ENCODE measurements at places on chromosomes 4 and X. TPM values are rescaled to one million over a fixed set of nuclear protein-coding genes. Genes with fewer than 3 reads are reported as not detected.
A peak's percentile ranks its signal among the peaks of the same experiment; 100 is the strongest.

Gene GATA1
- not detected for total RNA-seq

Gene GATB
- 13.8 TPM for total RNA-seq

GRCh38 chrX:47707031-47707780 lies 48.2 kb upstream of the UXT start:
- no peak for DNase-seq

- DNase-seq, result no peak
Measured at GRCh38 chrX:23505531-23506303, 161.6 kb upstream of the PRDX4 start.

Gene TLR7
- total RNA-seq, result 0.28 TPM

DNA sequence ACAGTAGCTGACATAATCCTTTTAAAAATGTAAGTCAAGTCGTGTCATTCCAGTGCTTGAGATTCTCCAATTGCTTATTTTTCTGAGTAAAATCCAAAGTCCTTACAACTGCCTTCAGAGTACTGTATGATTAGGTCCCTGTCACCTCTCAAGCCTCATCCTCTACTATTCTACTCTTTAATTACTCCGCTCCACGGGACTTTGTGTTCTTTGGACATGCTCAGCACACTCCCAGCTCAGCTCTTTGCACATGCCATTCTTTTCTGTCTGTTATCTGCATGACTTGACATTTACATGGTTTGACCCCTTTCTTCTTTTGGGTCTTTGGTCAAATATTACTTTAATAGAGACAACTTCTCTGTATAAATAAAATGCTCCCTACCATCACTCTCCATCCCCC lies 15.1 kb downstream of the FAM47E start:
- DNase-seq, result no peak

- DNase-seq, result no peak
Measured at GRCh38 chrX:115625572-115626301, 64.8 kb downstream of the PLS3 start.

- DNase-seq, result no peak
Measured at GRCh38 chrX:78517124-78517523, 142.0 kb downstream of the RTL3 start.

Gene TBCK
- 43.5 TPM for total RNA-seq

- DNase-seq, result no peak
Measured at GRCh38 chr4:187370918-187371317, 624.7 kb upstream of the ZFP42 start.

GRCh38 chr4:55754754-55755350 lies 64.7 kb upstream of the EXOC1L start:
- no peak for DNase-seq

GRCh38 chr4:93199492-93199891 lies 629.1 kb upstream of the ATOH1 start:
- DNase-seq, result no peak

DNA sequence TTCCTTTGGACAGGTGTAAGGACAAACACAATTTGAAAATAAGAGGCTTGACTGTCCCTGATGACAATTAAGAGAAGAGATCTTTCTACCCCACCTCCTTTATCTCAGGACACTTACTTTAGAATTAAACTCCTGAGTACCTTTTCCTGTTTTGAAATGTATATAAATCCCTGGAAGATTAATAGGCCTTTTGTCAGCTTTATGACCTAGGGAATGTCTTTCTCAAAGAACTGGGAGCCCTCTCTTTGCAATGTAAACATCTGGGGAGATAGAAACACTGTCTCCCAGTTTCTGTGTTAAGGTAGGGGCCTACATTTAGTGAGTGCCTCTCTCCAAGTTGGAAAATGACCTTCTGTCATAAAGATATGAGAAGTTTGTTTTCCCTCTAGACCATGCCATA lies 31.7 kb downstream of the AGA start:
- DNase-seq, result no peak

Gene PRKG2
- total RNA-seq, result 2.3 TPM

GRCh38 chr4:111678908-111679307 lies 466.3 kb upstream of the FAM241A start:
- DNase-seq, result no peak

Gene AADAT
- 12.7 TPM for total RNA-seq

- no peak for DNase-seq
Measured at GRCh38 chr4:78441756-78442155, 109.8 kb upstream of the ANXA3 start.

GRCh38 chr4:140679576-140679975 lies 76.6 kb downstream of the TBC1D9 start:
- DNase-seq, result no peak

Gene ZFP92
- total RNA-seq, result 1.9 TPM

DNA sequence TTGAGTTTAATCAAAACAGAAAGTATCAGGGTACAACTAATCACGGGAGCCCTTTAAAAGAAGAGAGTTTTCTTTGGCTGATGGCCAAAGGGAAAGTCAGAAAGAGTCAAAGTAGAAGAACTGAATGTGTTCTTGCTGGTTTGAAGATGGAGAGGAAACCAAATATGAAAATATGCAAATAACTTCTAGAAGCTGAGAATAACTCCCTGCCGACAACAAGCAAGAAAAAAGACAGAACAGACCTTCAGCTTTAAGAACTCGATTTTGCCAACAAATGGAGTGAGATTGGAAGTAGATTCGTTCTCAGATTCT lies 903.8 kb downstream of the STIM2 start:
- DNase-seq, result no peak

Gene CSAG1
- not detected for total RNA-seq

DNA sequence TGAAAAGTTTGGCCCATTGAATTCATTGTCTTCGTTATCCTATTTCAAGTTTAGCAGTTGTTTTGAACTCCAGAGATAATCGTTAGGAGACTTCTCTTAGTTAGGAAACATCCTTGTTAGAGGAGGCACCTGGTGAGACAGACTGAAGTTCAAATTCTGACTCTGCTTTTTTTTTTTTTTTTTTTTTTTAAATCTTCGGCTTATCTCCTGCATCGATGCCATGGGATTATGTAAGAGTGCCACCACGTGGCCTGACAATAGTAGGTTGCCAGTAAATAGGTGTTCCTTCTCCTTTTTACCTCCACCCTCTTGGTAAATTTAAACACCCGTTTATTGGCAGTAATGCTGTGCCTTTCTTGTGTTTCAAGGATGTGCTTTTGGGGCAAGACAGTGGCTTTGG lies 149.3 kb downstream of the SOWAHB start:
- no peak for DNase-seq

GRCh38 chr4:172698256-172698655 lies 470.4 kb upstream of the GALNT7 start:
- DNase-seq, result no peak

Gene SATL1
- not detected for total RNA-seq

GRCh38 chr4:17657090-17657489 lies 42.6 kb downstream of the MED28 start:
- DNase-seq, result no peak

- DNase-seq, result no peak
Measured at GRCh38 chr4:2333916-2334644, 72.2 kb upstream of the MXD4 start.

DNA sequence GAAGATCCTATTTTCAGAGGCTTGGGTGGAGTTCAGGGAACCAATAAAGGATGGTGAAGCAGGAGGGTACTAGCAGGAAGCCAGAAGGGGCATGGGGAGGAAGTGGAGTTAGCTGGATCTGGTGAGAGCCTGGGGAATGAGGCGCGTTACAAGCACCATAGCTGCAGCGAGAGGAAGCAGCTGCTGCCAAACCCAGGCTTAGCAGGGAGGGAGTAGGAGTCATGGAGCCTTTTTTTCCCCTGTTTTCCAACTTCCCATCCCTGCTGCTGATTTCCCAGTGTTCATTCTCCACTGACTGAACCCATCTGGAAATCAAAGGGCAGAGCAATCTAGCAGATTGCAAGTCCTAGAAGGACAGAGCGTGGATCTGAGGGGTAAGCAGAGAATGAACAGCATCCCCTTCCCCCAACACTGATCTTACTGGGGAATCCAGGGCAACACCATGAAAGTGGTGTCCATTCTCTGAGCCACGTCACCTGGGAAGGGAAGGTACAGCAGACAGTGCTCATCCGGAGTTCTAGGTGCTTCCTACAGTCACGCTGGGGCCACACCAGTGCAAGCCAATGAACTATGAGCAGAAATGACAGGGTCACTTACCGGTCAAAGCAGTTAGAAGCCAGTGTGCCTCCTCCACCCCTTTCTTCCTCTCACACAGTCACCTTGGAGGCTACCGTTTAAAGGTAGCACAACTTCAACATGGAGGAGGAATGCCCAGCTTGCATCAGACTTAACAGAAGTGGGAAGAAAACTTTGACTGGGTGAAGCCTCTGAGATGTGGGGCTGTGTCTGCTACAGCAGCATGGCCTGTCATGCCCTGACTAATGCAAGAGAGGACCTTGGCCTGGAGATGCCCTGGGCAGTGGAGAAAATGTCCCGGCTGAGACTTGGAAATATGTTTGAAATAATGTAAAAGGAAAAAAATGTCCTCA lies 36.7 kb downstream of the SMIM20 start:
- no peak for DNase-seq

DNA sequence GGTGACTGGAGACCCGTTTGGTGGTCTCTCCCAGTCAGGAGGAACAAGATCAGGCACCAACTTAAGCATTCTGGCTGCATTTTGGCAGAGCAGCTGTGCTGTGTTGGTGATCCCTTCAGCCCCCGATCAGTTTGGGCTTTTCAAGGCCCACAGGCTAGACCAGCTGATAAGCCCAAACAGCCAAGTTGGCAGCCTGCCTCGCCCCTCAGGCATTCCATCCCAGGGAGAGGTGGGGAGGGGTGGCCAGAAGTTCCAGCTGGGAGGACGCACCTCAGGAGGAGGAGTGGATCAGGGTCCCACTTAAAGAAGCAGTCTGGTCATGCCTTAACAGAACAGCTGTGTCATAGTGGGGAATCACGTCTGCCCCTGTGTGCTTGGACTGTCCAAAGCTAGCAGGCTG lies 105.8 kb downstream of the CHIC1 start:
- DNase-seq, result no peak

DNA sequence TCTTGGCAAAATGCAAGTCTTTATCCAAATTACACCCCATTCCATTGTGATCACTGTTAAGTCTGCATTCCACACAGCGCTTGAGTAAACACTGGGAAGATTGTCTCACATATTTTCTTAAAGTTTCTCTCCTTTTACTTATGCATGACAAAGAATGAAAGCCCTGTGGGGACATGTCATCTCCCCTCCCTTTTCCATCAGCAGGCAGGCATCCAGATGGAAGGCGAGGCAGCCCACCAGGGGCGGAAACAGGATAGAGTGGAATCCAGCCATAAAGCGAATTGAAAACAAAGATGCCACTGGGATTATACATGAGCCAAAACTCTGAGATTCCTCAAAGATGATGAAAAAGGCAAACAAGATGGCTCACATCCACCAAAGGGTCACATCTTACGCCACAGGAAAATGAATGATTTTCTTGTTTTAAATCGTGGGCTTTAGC lies 78.2 kb downstream of the AFAP1 start:
- peak; percentile 27 for DNase-seq

Gene IL2
- not detected for total RNA-seq

DNA sequence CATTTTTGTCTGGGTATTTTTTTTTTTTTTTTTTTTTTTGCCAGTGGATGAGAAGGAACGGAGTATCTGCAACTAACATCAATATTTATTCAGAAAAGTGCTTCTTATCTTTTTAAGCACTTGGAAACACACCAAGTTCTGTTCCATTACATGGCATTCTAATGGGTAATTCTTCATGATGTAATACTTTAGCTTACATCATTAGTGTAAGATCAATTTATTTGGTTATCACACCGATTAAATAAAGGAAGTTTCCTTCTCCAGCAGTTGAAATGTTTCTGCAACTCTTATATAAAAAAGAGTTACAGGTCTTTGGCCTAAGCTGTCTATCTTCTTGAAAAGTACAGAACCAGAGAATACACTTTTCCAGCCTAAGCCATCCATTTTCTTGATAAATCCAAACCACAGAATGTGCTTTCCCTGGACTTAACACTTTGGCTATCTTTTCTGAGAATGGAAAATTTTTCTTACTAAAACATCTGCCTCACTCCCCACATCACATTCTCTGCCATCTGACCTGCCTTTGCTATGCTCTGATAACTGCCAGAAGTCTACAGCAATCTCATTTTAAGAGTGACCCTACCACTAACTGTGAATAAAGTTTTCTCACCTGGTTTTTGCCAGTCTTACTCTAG lies 191.9 kb upstream of the MAB21L2 start:
- DNase-seq, result no peak

DNA sequence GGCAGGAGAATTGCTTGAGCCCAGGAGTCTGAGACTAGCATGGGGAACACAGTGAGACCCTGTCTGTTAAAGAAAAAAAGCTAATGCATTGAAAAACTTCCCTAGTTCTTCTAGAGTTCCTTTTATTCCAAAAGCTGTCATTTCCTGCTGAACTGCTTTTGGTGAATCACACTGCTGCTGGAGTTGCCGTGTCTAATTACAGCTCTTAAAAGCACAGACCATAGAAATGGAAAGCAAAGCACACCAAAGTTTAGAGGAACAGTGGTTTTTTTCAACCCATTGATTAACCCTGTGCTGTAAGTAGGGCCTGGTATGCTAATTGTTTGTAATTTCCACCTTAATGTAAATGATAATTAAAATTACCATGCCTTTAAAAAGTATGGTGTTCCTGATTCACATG lies 52.4 kb downstream of the SEPTIN11 start:
- DNase-seq, result no peak

Gene ARHGAP24
- 40.4 TPM for total RNA-seq

Gene FAM156B
- total RNA-seq, result 15.1 TPM

DNA sequence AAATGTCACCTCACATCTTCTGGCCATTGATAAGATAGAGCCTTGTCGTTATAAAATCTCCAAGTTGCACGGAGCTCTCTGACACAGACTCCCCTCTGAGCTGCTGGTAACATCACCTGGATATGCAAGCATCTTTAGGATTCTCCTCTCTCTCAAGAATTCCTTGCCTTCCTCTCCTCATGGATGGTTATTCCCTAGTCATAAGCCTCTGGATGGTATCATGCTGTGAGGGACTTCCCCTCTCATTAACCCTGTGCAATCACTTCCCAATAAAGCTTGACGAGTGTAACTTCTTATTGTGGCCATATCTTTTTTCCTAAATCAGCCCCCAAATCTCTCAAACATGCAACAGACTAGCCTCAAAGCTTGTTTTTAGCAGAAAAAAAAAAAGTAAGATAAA lies 1057.0 kb upstream of the SLIT2 start:
- DNase-seq, result no peak

Gene SPANXA1
- not detected for total RNA-seq

Gene XK
- 27.0 TPM for total RNA-seq

Gene TMEM175
- total RNA-seq, result 34.8 TPM

Gene PCSK1N
- total RNA-seq, result 19.6 TPM

- no peak for DNase-seq
Measured at GRCh38 chr4:184616633-184617551, 32.4 kb downstream of the CASP3 start.

GRCh38 chrX:16836371-16836770 lies 33.8 kb downstream of the RBBP7 start:
- DNase-seq, result no peak

Gene COX7B2
- not detected for total RNA-seq

DNA sequence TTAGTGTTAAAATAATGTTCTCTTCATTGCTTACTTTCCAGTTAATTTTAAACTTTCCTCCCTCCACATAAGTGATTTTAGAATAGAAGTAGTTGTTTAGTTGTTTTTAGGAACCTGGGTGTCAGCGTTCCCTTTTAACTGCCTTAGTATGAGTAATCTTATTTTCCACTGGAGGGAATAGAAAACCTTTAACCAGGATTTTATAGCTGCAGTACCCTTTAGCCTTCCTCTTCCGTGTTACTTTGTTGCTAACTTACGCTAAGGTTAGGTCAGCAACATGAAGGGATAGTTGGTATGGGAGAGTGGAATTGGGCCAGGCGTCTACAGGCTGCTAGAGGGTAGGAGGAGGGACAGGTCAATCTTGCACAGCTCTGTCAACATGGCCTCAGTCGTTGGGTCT lies 31.5 kb downstream of the SMS start:
- no peak for DNase-seq

GRCh38 chrX:96556886-96557285 lies 127.8 kb upstream of the DIAPH2 start:
- DNase-seq, result no peak
